ENCODE measurements at places on chromosomes 1 and 21.

GRCh38 chr1:83593073-83593472, 405.9 kb downstream of the TTLL7 start:
- no peak for DNase-seq

- DNase-seq: no peak
These were observed 249.0 kb upstream of the ZP4 start for GRCh38 chr1:238139713-238140112.

- DNase-seq: no peak
These were observed 289.6 kb upstream of the DAB1 start for GRCh38 chr1:57713501-57713900.

GRCh38 chr1:222117809-222118208, 375.9 kb upstream of the DUSP10 start:
- no peak for DNase-seq

- peak; percentile 20 for DNase-seq
These were observed 7.0 kb upstream of the KCNC4 start for GRCh38 chr1:110203021-110203661.

DNA sequence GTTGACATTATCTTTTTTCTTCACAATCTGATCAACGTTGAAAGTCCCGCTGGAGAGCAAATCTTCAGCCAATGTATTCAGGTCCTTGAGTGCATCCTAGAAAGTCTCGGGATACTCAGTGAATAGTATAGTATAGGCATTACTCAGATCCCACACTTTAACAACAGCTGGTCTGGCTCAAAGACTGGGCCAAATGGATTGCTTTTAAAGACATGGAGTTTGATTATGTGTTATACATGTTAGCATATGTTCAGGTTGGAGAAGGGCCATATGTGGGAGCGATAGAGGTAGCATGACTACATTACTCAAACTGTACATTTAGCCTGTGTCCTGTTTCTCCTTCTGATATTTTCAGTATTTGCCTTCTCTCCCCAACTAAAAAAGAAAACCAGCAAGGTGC, 33.1 kb downstream of the OR10Z1 start:
- DNase-seq: no peak

DNA sequence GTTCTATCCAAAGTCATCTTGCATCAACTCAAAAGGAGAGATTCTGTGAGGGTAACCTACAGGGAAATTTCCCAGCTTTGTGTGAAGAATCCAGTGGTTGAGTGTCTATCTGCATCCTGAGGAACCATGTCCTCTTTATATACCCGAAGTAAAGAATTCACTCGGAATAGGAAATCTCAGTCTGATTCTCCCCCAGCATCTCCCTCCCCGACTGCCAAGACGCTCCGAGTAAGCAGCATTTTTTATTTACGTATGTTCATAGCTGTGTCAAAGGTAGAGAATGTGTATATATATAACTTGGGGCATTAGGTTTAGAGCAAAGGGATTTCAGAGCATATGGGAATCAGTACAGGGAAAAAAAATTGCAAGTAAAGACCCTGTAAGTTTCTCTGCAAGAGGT, 170.2 kb downstream of the SYT2 start:
- no peak for DNase-seq

DNA sequence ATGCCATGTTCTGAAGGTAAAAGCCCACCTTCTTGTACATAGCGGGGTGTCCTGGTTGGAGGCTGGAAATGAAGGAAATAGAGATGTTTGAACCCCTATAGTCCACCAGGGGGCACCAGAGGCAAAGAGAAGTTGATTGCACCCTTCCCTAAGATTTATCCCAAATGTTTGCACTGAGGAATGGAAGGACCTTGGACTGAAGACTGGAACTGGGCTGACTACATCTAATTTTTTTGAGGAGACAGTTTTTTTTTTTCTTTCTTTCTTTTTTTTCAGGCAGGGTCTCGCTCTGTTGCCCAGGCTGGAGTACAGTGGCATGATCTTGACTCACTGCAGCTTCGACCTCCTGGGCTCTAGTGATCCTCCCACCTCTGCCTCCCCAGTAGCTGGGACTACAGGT, 55.3 kb upstream of the EIF4G3 start:
- DNase-seq: peak; percentile 34

- no peak for DNase-seq
These were observed 96.7 kb downstream of the GABPA start for GRCh38 chr21:25831300-25831960.

DNA sequence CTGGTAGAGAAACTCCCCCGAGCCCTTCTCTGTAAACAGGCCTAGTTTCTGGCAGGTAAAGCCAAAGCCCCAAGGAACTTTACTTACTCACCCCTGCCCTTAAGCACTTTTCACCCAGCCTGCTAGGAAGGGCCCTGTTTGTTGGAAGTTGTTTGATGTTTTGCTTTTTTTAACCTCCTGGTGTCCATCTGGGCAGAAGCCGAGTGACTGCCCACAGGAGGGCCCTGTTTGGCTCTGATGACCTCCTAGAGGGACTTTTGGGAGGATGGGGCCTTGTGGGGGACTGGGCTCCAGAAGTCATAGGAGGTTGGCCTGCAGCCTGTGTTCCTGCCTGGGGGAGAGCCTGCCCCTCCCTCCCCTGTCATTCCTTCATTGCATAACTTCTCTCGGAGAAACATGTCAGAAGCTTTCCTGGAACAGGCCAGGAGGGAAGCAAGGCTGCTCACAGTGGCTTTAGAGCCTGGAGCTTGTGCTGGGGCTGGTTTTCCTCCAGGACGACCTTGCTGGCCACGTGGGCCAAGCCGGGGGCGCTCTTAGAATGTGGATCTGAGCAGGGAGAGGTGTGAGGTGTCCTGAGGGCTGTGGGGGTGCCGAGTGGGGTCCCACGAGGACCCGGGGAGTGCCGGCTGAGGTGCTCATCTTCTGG, 33.9 kb downstream of the COQ8A start:
- no peak for DNase-seq

GRCh38 chr1:93304716-93305138, 41.0 kb upstream of the DR1 start:
- peak; percentile 0 for DNase-seq

- no peak for DNase-seq
These were observed 61.6 kb downstream of the TMCO4 start for GRCh38 chr1:19738076-19738475.

GRCh38 chr1:30411206-30411605, 312.2 kb downstream of the MATN1 start:
- DNase-seq: no peak

DNA sequence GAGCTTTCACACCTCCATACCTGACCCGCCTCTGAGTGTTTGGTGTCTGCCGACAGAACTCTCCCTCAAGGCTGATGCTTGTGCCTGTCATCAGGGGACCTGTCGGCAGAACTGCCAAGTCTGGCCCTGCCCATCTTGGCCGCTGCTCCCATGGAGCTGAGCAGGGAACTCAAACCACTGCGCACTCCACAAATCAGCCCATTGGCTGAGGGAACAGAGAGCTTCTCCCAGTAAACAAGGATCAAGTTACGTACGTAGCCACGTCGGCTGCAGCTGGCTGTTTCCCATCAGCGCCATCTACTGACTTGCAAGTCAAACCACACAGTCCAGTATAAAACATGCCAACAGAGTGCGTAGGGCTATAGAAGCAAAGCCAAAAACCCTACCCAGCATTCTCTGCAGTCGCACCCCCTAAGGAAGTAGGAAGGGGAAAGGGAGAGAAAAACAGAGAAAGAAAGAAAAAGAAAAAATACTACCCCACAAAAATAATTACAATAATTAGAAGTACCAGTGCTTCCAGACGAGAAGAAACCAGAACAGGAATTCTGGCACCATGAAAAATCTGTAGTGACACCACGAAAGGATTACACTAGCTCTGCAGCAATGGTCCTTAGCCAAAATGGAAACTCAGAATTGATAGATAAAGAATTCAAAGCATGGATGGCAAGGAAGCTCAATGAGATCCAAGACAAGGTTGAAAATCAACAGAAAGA, 13.1 kb downstream of the KRTAP13-1 start:
- DNase-seq: no peak

DNA sequence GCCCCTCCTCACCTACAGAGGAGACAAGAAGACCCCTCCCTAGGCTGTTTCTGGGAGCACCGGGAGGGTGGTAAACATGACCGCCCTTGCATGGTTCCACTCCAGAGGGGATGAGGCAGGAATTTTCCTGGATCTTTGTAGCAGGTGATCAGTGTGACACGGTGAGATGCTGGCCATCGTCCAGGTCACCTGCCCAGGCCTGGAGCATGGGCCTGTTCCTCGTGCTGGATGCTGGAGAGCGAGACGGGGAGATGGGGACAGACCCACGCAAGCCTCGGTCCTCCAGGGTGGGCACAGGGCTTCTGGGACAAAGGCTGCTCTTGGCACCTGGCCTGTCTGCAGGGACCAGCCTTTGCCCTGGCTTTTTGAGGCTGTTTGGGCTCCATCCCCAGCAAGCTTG, 46.2 kb downstream of the DMRTB1 start:
- no peak for DNase-seq

- DNase-seq: no peak
These were observed 1.4 kb upstream of the NUP133 start for GRCh38 chr1:229509576-229509975.

- no peak for DNase-seq
These were observed 142.9 kb downstream of the LRRC7 start for GRCh38 chr1:69710484-69711189.

DNA sequence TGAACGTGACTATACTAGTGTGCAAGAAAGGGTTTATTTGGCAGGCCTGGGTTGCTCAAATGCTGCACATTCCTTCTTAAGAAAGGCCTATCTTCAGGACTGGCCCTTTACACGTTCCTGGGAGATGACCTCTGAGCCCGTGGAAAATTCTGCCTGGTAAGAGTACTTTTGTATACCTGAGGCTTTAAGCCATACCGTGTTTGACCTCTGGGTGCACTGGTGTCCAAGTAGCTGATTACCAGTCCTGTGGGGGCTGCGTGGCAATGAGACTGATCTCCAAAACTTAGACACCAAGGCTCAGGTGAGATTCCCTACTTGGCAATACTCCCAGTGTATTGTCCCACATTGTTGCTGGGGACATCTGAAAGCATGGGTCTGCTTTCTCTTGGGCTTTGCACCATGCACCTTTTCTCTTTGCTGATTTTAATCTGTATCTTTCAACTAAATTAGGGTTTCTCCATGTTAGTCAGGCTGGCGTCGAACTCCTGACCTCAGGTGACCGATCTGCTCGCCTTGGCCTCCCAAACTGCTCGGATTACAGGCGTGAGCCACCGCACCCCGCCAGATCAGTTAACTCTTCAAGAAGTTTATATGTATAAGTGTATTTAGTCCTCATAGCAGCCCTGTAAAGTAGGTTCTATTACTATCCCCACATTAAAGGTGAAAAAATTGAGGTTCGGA, 44.5 kb downstream of the TRIM33 start:
- DNase-seq: no peak

DNA sequence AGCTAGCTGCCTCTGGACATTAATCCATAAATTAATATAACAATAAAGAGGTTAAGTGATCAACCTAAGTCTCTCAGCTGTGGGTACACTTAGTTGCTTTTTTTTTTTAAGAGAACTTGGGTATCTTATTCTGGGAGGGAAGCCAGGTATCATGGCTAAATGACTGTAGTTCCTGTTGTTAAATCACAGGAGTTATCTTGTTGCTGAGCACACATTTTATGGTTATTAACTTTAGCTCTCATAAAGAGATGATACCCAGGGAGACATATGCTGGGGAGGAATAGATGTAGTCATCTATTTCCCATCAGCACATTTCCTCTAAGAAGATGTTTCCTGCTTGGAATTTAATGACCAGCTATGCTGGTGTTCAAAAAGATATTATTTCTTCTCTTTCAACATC, 227.8 kb downstream of the PTGER3 start:
- no peak for DNase-seq

- no peak for DNase-seq
These were observed 12.2 kb upstream of the VN1R5 start for GRCh38 chr1:247243524-247244137.

DNA sequence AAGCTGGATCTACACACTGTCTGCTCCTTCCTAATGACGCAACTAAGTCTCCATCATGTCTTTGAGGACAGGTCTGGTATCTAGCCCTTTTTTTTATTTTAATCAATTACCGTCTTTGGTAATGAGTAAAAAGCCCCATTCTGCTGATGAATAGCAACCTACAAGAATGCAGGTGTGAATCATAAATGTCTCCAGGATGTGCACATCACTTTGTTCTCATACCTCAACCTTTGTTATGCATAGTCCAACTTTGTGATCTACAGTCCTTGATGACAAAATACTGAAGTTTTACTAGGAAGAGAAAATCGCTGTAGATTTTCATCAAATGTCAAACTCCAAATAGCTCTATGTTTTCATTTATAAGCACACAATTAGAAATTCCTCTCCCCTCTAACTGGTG, 39.3 kb downstream of the PLPPR5 start:
- no peak for DNase-seq

- DNase-seq: no peak
These were observed 104.2 kb downstream of the DUSP10 start for GRCh38 chr1:221637641-221638041.

GRCh38 chr21:39681845-39682244, 63.1 kb upstream of the IGSF5 start:
- DNase-seq: no peak
